Stimulated activated CD4-positive, alpha-beta T cell treated with anti-CD3 and anti-CD28 coated beads, Interleukin-12 subunit alpha, Interleukin-12 subunit beta, amount 100 ng/mL, for 4 hours (primary cell): ENCODE measurements at places on chromosomes 4 and X.

DNA sequence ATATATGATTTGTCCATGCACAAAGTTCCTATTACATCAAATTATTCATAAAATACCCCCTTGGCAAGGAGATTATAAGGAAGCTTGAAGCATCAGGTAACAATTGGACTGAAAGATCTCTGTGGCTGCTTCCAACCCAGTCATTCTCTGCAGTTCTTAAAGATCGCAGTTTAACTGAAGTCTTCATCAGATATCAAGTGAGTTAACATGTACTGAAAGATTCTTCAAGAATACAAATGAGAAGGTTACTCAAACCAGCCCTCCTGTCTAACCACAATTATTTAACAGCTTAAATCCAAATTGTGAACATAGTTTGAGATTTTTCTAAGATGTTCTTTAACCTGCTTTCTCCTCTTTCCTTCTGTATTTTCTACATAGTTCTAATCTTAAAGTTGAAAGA lies 56.1 kb downstream of the SLC10A7 start:
- DNase-seq, result no peak

- DNase-seq, result no peak
These were observed 24.8 kb downstream of the FRYL start for GRCh38 chr4:48755281-48755680.

DNA sequence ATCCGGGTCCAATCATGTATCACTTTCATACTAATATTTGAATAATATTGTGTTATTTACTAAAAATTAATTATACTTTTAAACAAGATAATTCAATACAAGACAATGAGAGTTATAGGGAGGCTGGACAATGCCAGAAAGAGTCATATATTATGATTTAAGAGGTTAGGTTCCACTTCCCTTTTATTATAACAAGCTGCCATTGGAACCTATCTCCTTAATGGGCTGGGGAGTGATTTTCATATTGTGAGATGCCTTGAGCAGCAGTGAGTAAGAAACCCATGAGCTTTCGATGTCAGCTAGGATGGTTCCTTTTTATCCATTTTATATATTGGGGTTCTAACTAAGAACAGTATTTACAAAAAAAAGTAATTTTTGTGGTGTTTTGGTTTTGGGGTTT lies 91.8 kb downstream of the MAB21L2 start:
- DNase-seq, result no peak

- no peak for DNase-seq
These were observed 906 bp downstream of the DKK2 start for GRCh38 chr4:107034996-107035818.

DNA sequence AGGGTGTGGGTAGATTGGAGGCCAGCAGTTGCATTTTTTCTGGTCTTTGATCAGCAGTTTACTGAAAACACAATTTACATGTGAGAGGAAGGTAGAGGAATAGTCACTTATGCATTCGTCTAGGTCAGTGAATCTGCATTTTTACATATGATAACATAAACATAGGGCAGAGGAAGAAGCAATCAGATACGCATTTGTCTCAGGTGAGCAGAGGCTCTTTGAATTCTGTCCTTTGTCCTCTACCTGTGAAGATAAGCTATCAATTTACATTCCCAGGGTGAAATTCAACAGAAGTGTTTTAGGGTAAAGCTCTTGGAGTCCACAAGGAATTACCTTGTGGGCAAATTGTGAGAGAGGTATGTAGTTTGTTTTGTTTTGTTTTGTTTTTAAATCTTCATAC lies 306.5 kb downstream of the MAGEB5 start:
- no peak for DNase-seq

- DNase-seq, result no peak
These were observed 33.7 kb downstream of the ARHGAP24 start for GRCh38 chr4:85508654-85509053.

GRCh38 chr4:25290490-25291067 lies 22.0 kb upstream of the ZCCHC4 start:
- DNase-seq, result no peak

GRCh38 chrX:44899946-44900345 lies 27.0 kb downstream of the KDM6A start:
- no peak for DNase-seq

GRCh38 chrX:11770320-11770719 lies 12.3 kb downstream of the MSL3 start:
- no peak for DNase-seq

GRCh38 chrX:119654112-119654531 lies 38.8 kb downstream of the SEPTIN6 start:
- DNase-seq, result no peak

DNA sequence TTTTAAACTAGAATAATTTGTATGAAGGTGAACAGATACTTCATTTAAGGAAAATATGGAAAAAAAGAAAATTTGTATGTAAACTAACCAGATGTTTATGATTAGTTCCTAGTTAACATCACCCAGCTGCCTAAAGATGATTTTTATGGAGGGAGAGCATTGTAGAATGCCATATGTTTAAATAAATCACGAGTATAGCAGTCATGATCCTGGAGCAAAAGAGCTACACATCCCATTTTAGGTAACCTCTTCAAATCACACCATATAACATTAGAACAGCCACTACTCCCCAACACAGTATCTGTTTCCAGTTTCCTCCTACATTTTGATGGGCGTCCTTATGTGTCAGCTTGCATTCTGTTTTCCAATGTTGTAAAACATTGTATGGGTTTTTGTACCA lies 571.9 kb upstream of the FAM241A start:
- DNase-seq, result no peak

- no peak for DNase-seq
These were observed 33.0 kb upstream of the TLR2 start for GRCh38 chr4:153651116-153651515.

GRCh38 chrX:24235084-24235710 lies 78.7 kb downstream of the SUPT20HL2 start:
- DNase-seq, result no peak

- no peak for DNase-seq
These were observed 5.3 kb upstream of the GPR82 start for GRCh38 chrX:41718481-41719235.

GRCh38 chr4:52993771-52994170 lies 131.7 kb downstream of the RASL11B start:
- no peak for DNase-seq

DNA sequence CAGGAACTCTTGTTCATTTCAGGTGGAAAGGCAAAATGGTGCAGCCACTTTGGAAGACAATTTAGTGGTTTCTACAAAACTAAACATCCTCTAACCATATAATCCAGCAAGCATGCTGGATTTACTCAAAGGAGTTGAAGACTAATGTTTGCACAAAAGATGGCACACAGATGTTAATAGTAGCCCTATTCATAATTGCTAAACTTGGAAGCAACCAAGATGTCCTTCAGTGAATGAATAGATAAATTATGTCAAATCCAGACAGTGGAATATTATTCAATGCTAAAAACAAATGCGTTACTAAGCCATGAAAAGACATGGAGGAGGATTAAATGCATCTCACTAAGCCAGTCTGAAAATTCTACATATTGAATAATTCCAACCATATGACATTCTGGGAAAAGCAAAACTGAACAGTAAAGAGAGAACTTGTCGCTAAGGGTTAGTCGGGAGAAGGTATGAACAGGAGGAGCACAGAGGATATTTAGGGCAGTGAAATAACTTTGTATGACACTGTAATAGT lies 48.2 kb upstream of the PCDH7 start:
- DNase-seq, result no peak

DNA sequence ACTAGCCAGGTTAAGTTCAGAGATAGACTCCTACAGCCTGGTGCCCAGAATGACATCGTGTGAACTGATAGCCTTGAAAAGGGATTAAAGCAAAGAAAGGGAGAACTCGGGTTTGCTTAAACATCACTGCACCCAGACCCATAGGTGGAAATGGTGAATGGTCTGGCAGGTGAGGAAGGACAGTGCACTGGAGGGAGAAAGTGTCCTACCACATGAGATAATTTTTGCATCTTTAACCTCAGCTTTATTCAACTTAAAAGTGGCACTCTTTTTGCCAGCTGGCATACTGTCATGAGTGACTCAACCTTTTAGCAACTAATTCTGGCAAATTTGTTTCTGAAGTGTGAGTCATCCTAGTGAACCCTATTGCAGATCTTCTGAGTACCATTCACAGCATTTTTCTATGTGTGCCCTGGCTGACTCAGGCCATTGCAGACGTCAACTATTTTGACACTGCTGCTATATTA lies 53.0 kb upstream of the DAPP1 start:
- DNase-seq, result no peak

DNA sequence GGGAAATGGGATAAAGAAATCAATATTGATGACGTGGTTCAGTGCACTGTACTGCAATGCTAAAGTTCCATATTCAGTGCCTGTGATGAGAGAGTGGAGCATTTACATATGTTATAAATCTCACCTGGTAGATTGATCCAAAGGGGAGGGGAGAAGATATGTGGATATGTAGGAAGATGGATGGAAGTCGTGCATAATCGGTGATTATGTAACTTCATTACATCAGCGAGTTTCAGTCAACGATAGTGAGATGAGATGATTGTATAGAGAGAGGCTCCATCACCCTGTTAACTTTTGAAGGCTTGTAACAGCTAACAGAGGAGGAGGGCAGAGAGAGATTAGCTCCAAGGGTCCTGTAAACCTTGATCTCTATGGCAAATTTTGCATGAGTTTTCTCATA lies 1.8 kb downstream of the IL1RAPL1 start:
- no peak for DNase-seq

GRCh38 chr4:71136071-71136470 lies 142.6 kb downstream of the DCK start:
- no peak for DNase-seq

- no peak for DNase-seq
These were observed 8.5 kb downstream of the NKX3-2 start for GRCh38 chr4:13535708-13536361.

DNA sequence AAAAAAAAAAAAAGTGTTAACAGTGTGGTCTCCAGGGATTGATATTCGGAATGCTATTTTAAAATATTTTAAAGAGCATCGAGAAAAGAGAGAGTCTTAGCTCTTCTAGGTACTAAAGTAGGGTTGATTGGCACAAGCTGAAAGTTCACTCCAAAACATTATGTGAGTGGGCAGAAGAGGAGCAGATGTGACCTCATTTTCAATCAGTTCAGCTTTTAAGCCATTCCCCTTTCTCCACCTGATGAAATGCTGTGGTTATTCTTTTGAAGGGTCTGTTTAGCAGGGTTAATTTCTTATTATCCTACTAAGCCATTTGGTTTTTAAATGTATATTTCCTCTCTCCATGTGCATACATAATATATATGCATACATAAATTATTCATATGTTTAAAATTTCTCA lies 69.2 kb downstream of the GALNT7 start:
- no peak for DNase-seq

DNA sequence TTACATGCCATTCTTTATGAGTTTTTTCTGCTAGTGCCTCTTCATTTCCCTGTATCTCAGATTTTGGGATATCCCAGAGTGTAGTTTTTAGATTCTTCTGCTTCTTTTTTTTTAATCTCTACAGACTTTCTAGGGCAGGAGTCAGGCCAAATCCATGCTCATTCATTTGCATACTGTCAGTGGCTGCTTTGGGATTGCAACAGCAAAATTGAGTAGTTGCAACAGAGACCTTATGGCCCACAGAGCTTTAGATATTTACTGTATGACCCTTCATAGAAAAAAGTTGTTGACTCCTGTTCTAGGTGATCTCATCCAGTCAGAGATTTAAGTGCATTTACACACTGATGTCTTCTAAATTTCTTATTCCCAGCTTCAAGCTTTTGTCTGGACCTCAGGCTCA lies 35.3 kb downstream of the ARFIP1 start:
- no peak for DNase-seq

DNA sequence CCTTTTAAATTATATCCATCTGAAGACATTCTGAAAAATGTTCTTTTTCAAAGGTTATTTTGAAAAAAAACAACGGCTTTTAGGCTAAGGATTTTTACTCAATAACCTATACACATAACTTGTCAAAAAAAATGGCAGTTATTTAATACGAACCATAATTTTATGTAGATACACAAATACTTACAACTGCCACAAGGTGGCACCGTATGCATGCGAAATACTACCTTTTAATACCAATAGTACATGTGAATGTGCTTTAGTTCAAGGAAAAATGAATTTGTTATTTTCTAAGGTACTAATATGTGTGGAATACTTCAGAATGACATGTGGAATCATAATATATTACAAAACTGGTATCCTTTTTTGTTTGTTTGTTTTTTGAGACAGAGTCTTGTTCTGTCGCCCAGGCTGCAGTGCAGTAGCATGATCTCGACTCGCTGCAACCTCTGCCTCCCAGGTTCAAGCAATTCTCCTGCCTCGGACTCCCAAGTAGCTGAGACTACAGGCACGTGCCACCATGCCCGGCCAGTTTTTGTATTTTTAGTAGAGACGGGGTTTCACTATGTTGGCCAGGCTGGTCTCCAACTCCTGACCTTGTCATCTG lies 4.6 kb upstream of the MAD2L1 start:
- peak; percentile 8 for DNase-seq

GRCh38 chrX:50579955-50580354 lies 109.3 kb upstream of the DGKK start:
- no peak for DNase-seq

GRCh38 chr4:184477201-184477999 lies 3.0 kb upstream of the IRF2 start:
- DNase-seq, result no peak

GRCh38 chr4:44120646-44121045 lies 328.0 kb downstream of the KCTD8 start:
- no peak for DNase-seq

DNA sequence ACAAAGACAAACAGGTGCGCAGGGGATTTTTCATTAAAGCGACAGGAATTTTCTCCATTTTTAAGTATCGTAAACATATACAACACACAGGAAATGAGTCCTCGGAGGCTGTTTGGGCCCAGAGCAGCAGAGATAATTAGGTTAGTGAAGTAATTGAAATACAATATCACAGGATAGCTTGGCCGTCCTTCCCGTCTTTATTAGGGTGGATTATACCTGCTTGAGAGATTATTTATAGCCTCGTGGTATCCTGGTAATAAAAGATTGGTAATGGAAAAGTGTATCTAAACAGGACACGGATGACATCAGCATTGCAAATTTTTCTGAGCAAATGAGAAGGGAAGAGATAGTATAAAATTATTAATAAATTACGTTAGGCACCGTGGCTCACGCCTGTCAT lies 68.2 kb downstream of the CRLF2 start:
- DNase-seq, result no peak

- no peak for DNase-seq
These were observed 21.4 kb downstream of the MAOB start for GRCh38 chrX:43860646-43861370.

GRCh38 chr4:155614111-155614762 lies 52.4 kb upstream of the GUCY1A1 start:
- DNase-seq, result no peak
